COR-L47 (cell line): ENCODE measurements at places on chromosomes 2 and 18.
A peak's percentile ranks its signal among the peaks of the same experiment; 100 is the strongest.

DNA sequence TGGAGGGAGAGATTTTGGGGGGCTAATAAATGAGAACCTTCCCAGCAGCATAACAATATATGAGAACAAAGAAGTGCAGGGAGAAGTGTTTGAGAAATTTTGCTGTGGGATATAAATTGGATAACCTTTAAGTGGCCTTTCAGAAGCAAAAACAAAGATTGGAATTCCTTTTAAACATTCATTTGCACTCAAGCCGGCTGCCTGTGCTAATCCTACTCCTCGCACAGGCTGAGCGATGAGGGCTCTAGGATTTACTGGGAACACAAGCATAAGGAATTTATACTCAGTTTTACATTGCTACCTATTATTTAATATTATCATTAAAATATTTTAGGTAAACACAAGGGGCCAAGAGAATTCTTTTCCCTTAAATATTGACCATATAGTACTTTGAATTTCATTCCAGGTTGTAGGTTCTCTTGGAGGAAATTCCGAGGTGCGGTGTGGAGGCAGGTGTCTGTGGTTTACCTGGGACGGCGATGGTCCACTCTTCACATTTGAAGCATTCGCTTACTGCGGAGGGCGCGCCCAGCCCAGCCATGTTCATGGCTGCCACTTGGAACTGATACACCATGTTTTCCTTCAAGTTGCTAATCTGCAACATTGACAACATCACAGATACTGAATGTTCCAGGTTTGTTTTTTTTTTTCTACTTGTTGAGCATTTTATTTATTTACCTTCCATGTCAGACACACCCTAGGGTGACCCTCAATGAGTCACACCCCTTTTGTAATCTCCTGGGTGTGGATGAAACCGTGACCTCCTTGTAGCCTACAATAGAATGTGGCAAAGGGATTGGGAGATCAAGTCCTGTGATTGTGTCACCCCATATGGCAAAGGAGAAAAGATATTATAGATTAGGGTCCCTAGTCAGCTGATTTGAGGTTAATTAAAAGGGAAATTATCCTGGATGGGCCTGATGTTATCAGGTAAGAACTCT is 100.1 kb downstream of the MYOM1 start:
- no peak for DNase-seq

DNA sequence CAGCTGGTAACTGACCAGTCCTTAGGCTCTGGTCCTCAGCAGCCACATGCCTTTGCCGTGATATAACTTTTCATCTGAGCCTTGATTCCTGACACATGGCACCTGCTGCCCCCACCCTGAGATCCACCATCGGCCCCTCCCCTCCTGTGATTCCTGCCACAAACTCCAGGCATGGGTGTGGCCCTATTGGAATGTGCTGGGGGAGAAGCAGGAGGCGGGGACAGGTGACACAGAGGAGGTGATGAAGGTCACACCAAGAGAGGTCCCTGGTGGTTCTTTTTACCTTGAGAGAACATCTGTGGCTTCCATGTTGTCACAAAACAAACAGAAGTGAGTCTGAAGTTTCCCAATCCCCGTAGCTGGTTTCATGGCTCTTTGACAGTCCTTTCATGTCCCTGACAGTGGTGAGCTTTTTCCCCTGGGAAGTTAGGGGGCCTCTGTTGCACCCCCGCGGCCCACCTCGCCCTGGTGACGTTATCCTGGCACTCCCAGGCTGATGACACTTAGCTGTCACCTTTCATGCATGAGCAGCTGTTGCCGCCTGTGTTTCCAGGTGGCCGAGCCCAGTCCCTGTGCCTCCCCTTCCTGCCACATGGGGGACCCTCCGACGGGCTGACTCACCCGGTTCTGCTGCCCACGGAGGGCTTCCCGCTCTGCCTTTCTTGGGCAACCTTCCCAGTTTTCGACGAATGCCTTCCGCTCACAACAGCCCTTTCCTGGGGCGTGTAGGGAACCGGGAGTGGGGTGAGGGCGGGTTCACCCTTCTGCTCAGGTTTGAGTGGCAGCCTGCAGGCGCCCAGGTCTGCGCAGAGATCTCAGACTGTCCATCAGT is 66.3 kb upstream of the GLI2 start:
- DNase-seq = peak; percentile 52

DNA sequence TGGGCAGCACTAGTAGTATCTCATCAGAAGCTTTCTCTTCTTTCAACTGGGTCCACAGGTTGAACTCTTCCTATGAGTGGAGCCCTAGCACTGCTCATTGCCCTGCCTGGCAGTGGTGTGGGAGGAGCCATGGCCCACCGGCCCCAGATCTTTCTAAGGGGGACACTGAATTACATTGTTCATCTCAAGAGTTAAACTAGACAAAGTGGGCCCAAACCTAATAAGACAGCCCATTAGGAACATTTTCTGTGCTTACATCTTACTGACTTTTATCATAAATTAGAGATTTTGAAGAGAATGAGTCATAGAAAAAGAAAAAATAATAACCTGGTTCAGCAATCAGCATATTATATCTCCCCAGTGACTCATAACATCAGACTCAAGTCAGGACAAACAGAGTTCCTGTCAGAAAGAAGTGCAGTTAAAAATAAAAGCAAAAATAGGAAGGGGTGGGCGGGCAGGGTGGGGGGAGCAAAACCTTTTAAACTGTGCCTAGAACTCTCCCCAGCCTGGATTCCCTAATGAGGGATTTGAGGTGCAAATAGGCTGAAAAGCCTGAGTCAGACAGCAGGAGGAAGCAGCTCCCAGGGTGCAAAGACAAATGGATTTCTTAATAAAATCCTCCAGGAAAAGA is 161.6 kb upstream of the TRIB2 start:
- DNase-seq = no peak

GRCh38 chr18:22601481-22601880 is 183.8 kb upstream of the CTAGE1 start:
- no peak for DNase-seq

- DNase-seq = peak; percentile 15
These were observed 103.4 kb upstream of the RASGRP3 start for GRCh38 chr2:33372940-33373553.

- no peak for DNase-seq
These were observed 1.8 kb downstream of the WNT10A start for GRCh38 chr2:218882461-218882816.
